ENCODE measurements at places on chromosomes 13 and 19.

GRCh38 chr13:71488201-71488600, 378.8 kb downstream of the DACH1 start:
- no peak for DNase-seq

GRCh38 chr13:49643035-49643646, 14.8 kb downstream of the ARL11 start:
- no peak for DNase-seq

DNA sequence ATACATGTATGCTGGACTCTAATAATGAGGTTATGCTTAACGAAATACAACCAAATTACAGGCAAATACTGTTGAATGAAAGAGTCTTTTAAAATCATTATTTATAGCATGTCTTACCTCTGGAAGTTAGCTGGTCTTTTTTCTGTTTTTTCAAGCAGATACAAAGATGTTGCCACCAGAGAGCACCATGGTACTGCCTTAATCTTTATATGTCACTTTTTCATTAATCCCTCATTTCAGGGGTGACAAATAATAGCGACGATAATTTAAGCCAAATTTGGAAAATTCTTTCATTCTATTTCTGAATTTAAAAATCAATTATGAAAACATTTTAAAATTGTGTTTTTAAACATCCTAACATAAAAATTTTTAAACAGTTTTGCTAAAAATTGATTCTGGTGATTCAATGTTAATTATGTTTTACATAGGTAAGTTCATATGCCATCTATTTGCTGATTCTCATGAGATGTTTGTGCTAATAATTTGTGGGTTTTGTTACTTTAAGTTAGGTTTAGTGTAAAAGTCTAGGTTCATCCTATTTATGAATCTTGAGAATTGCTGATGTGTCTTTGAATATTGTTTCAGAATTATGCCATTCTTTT, 379.3 kb upstream of the SGCG start:
- DNase-seq, result no peak

DNA sequence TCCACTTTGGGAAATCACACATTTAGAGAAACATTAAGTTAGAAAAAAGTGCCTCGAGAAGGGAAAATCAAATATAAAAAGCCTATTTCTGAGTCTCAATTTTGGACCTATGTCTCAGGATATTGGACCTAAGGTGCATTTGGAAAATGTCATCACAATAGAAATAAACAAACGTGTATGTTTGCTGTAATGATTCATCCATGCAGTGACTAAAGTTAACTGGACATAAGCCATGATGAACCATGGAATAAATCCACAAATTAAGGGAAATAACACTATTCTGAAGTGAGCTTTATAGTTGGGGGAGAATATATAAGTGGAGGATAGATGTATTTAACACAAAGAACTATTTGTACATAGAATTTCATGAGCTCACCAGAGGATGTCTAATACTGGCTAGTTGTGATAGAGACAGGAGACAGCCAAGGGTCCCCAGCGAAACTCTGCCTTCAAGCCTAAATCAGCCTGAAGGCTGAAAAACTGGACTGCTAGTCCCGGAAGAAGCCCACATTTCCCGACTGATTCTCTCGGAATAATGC, 963.3 kb upstream of the SPRY2 start:
- DNase-seq, result no peak

DNA sequence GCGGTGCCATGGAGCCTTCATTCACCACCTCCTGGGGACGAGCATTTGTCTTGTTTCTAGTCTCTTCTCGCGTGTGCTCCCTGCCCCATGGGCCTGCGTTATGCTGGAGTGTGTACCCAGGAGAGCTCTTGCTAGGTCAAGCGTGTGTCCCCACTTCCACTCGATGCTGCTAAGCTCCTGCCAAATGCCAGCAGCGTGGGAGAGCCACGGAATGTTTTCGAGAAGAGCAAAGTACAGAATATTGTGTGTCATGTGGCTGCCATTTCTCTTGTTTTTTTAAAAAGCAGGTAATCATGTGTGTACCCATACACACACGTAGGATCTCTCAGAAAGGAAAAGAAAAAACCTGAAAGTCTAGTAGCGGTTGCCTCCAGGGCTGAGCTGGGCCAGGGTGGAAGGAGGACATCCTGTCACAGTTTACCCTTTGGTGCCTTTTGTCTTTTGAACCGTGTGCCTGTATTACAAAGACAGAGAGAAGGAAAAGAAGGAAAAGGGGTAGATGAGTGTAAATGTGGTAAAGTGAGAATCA, 28.6 kb downstream of the PAK4 start:
- DNase-seq, result no peak

GRCh38 chr13:51453207-51453958, 547 bp upstream of the INTS6 start:
- DNase-seq, result no peak

DNA sequence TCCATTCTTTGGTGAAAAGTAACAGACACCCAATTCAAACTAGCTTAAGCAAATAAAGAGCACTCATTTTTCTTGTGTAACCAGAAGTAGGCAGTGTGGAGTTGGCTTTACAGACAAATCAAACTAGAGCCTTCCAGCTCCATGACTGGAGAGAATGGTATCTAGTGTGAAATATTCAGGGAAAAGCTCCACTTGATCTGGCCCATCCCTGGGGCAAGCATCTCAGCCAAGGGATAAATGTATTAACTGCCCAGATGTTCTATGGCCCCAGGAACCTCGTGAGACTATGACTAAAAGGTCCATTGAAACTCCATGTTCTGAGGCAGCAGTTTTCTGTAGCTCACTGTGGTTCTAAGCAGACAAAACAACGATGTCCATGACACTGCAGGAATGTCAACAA, 49.9 kb downstream of the TBC1D4 start:
- no peak for DNase-seq

DNA sequence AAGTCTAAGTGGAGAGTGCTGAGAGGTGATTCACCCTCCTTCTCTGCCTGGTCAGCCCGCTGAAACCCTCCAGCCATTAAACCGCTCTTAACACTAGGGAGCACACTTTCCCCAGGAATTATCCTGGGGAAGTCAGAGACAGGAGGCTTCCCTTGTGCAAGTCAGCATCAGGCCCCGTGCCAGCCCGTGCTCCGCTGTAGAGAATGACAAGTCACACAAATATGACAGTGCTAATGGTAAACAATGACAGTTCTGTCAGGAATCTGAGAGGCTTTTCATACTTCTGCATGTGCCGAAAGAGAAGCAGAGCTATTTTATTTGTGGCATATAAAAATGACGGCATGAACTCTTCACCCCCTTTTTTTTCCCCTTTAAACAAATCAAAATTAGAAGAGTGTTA, 816.9 kb upstream of the SLC10A2 start:
- DNase-seq, result peak; percentile 88

GRCh38 chr13:113110852-113111315, 5.3 kb downstream of the F7 start:
- no peak for DNase-seq

- no peak for DNase-seq
Observed at GRCh38 chr13:81762449-81762848, 1421.5 kb upstream of the SPRY2 start.

- no peak for DNase-seq
Observed at GRCh38 chr13:92989301-92989700, 237.3 kb upstream of the GPC6 start.

GRCh38 chr19:42115219-42115618, 17.0 kb downstream of the POU2F2 start:
- DNase-seq, result no peak

DNA sequence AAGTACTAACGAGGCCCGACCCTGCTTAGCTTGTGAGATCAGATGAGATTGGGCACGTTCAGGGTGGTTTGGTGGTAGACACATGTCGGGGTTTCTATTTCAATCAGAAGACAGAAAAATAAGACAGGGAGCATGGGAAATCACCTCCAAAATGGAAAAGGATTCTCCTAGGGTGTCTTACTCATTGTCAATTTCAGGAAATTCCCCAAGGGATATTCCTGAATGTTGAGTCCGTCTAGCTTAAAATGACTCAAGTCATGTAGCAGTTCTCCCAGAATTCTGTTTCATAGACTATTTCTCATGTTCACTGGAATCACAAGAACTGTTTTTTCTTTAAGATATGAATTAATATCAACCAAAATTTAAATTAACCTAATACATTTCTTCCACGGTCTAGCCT, 380.1 kb downstream of the EFNB2 start:
- no peak for DNase-seq

GRCh38 chr19:28502879-28503734, 709.8 kb downstream of the UQCRFS1 start:
- DNase-seq, result no peak

GRCh38 chr19:49845414-49845813, 5.5 kb upstream of the PTOV1 start:
- no peak for DNase-seq

DNA sequence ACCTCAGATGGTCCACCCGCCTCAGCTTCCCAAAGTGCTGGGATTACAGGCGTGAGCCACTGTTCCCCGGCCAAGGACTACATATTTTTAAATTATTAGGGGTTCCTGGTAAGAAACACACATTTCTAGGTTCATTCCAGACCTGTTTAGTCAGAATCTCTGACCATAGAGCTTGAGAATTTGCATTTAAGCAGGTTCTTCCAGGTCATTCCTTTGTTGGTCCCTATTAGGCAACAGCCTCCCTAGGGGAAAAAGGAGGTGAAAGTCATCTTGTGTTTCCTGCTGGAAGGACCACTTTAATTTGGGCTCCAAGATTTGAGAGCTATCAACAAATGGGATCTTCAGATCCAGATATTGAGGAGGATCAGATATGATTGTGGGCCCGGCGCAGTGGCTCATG, 16.3 kb downstream of the S1PR2 start:
- DNase-seq, result no peak

DNA sequence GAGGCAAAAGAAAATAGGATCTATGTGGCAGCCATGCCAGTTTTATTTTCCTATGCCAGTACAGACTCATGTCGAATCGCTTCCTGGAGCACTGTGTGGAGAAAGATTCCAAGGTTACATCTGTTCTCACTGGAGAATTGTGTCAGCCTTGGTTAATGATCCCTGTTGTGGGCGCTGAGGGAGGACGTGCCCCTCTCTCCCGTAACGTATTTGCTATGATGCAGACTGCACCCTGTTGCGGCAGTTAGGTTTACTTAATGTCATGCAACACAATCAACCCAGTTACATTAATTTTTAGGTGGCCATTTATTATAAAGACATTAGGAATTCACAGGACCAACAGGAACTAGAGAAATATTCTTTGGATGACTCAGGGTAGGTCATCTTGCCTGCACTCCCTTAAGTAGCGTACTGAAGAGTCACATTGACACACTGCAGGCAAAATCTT, 892.9 kb downstream of the EFNB2 start:
- DNase-seq, result no peak

DNA sequence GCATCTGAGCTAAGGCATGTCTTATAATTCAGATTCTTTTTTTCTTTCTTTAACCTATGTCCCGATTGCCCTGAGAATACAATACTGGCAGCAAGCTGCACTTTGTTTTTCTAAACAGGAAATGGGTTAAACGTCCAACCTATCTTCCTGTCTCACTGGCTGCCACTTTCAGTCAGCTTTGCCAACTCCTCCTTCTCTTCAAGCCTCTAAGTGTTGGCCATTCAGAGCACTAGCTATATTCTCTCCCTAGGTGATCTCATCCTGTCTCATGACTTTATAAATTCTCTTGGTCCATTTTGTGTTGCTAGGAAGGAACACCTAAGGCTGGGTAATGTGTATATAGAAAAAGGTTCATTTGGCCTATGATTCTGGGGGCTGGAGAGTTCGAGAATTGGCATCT, 109.5 kb upstream of the TSC22D1 start:
- no peak for DNase-seq

DNA sequence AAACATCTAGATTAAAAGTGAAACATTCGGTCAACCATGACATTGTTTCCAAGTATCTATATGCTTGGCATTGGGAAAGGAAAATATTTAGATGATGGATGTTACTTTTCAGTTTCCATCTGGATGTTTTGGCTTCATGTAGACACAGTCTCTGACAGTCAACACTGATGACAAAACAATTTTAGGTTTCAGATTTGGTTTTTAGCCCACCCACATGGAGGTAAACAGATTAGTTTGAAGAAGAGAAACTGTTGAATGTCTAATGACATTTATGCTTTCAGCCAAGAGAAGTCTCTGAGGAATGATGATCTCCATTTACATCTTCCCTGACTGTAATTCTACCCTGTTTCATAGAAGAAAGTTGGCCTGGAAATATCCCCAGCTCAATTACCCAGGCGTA, 379.1 kb downstream of the SLITRK6 start:
- DNase-seq, result no peak

GRCh38 chr19:23259961-23260360, 9.8 kb upstream of the ZNF724 start:
- DNase-seq, result no peak

- DNase-seq, result no peak
Observed at GRCh38 chr19:33187183-33187540, 7.0 kb upstream of the LRP3 start.

DNA sequence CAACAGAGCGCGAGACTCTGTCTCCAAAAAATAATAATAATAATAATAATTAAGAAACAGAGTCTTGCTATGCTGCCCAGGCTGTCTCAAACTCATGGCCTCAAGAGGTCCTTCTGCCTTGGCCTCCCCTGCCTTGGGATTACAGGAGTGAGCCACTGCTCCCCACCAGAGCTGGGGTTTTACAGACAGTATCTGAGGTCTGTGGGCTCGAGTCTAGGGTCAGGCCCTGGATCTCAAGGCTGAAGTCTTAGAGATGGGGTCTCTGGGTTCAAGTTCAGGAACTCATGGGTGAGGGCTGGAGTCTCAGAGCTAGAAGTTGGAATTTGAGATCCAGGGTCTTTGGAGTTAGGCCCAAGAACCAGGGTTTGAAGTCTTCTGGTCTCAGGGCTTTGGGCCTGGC, 3.5 kb downstream of the IL11 start:
- no peak for DNase-seq

GRCh38 chr13:29500386-29500785, 95.1 kb downstream of the SLC7A1 start:
- no peak for DNase-seq

DNA sequence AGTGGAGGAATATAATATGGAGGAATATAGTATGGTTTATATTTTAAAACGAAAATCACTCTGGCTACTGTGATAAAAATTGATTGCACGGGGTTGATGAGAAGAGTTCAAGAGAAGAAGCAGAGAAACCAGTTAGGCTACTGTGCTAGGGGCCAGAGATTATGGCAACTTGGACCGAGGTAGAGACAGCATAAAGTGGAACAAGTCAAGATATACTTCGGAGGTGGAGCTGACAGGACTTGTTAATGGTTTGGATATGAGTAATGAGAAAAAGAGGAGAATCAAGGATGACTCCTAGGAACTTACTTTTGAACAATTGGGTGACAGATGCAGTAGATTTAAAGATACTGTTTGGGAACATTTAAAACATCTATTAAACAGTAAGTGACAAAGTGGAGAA, 6.6 kb upstream of the WDFY2 start:
- DNase-seq, result no peak

- DNase-seq, result no peak
Observed at GRCh38 chr19:5950741-5951140, 27.2 kb downstream of the RANBP3 start.

DNA sequence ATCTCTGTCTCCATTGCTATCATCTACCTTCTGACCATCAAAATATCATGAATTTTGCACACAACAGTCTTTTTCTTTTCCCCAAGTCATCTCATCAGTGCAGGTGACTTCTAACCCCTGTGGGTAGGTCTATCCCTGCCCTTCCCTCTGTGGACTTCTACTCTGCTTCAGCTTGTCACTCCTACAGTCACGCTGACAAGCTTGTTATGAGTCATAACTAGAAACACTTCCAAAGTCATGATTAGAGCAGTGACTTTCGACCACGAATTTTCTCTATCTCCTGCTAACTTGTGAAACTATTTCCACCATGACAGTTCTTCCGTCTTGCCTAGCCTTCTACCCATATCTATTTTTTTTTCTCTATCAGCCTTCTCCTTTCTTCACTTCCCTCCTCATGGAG, 343.7 kb upstream of the ARGLU1 start:
- no peak for DNase-seq

Data from SK-N-DZ (cell line).